Uterus (tissue), 4 donors: ENCODE measurements at places on chromosomes 2 and 18. TPM values are rescaled to one million over a fixed set of nuclear protein-coding genes. Genes with fewer than 3 reads are reported as not detected.

GRCh38 chr2:202009019-202009481, 24.6 kb upstream of the FZD7 start:
- no peaks in the 10 kb centered on the region for H3K4me1 ChIP-seq
- no peaks in the 10 kb centered on the region for H3K27me3 ChIP-seq
- H3K27ac ChIP-seq = no peak overlapping the region
- no peak for DNase-seq
- H3K4me3 ChIP-seq = no peak overlapping the region

DNA sequence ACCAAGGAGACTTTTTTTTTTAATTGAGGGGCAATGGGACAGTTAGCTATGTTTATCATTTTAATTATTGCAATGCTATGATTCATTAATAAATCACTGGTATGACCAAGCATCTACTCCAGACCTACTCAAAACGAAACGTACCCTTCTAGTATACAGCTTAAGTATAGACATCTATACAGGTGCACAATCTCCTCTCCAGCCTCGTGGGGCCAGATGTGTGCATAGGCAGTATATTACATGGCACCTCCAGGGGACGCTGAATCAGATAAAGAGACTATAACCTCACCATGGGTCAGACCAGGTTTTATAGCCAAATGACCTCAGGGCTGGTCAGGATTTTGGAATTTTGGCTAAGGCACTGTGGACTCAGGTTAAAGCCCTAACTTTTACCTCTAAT, 86.6 kb downstream of the SS18 start:
- no peak overlapping the region for H3K4me3 ChIP-seq
- H3K4me1 ChIP-seq = no peaks in the 10 kb centered on the region
- H3K27me3 ChIP-seq = no peaks in the 10 kb centered on the region
- DNase-seq = no peak
- no peak overlapping the region for H3K27ac ChIP-seq

The SLC11A1 gene
- 0.97 TPM for total RNA-seq

- H3K27me3 ChIP-seq = no peaks in the 10 kb centered on the region
- H3K4me3 ChIP-seq = peak overlapping the region; percentile 87
- peak; percentile 40 for DNase-seq
Observed at GRCh38 chr18:12658426-12659138, 675 bp upstream of the SPIRE1 start.

GRCh38 chr2:129885735-129886134, 93.7 kb upstream of the RAB6C start:
- H3K36me3 ChIP-seq = no peaks in the 10 kb centered on the region
- H3K4me1 ChIP-seq = no peaks in the 10 kb centered on the region
- H3K4me3 ChIP-seq = no peak overlapping the region
- DNase-seq = no peak
- no peaks in the 10 kb centered on the region for H3K27me3 ChIP-seq

DNA sequence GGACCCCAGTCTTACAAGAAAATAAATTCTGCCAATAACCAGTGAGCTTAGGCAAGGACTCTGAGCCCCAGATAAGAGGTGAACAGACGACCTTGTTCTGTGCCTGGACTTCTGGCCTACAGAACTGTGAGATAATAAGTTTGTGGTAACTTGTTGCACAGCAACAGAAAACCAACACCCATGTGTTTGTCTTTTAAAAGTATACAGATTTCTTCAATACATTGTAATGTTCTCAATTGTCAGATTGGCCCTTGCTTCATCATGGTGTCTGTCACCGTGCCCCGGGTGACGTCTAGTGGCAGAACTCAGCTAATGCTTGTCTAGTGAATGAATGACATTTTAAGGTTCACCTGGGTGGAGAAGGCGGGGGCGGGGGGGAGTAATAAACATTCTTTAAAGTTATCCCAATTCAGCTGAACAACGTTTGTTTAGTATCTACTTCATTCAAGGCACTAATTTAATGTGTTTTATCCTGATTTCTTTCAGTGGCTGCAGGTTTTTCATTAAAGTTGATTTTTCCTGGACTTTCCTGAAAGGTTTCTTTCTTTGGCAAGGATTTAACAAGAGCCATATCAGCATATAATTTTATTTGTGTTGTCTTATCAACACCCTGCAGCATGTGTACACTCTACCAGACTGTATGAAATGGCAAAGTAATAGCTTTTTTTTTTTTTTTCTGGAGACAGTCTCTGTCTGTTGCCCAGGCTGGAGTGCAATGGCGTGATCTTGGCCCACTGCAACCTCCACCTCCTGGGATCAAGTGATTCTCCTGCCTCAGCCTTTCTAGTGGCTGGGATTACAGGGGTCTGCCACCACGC, 123.8 kb upstream of the DLX2 start:
- H3K27ac ChIP-seq = no peak overlapping the region
- H3K27me3 ChIP-seq = no peaks in the 10 kb centered on the region
- H3K36me3 ChIP-seq = no peaks in the 10 kb centered on the region
- no peaks in the 10 kb centered on the region for H3K4me1 ChIP-seq

GRCh38 chr2:56713161-56713676, 529.4 kb downstream of the CCDC85A start:
- H3K4me3 ChIP-seq = no peak overlapping the region
- no peaks in the 10 kb centered on the region for H3K27me3 ChIP-seq
- no peak overlapping the region for H3K27ac ChIP-seq
- no peak for DNase-seq
